NCI-H2029 treated with DMSO at 0.1 percent for 48 hours (cell line): ENCODE measurements at places on chromosomes 6 and 20.
A peak's percentile ranks its signal among the peaks of the same experiment; 100 is the strongest.

DNA sequence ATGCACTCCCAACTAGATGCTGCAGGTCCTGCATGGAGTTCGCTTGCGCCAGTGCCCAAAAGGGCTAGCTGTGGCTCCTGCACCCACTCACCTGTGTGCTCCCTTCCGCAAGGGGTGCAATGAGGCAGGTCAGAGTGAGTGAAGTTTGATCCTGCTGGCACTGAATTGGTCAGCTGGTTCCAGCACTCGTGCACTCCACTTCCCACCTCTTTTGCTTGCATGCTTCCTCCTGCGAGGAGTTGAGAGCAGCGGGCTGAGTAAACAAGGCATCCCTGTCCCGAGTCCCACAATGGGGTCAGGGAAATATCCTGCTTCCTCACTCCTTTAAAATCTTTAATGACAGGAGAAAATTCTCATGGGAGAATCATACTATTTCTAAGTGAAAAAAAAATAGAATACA lies 86.2 kb downstream of the LCA5 start:
- peak; percentile 3 for DNase-seq

GRCh38 chr20:63178446-63178820 lies 37.5 kb downstream of the YTHDF1 start:
- DNase-seq, result no peak

GRCh38 chr20:44326391-44327159 lies 10.3 kb upstream of the R3HDML start:
- no peak for DNase-seq

DNA sequence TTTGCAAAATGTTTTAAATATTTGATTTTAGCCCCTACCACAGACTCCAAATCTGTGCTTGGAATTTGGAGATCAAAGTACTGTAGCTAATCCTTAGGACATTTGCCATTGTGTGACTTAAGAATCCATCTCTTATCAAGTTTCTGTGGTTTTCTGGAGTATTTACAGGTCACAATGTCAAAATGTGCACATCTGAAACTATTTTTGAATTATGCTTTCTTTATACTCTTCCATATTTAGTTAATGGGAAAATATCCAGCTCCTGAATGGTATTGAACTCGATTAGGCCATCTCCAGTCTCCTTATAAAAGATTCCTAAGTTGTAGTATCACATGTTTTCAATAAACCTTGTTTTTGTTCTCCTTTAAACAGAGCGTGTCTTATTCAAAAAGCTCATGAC lies 162.5 kb downstream of the KHDC1L start:
- DNase-seq, result no peak

GRCh38 chr6:89144354-89144906 lies 1.4 kb upstream of the PM20D2 start:
- DNase-seq, result no peak

GRCh38 chr20:45322952-45323383 lies 14.9 kb upstream of the MATN4 start:
- DNase-seq, result peak; percentile 50

GRCh38 chr20:991850-992249 lies 10.3 kb downstream of the RSPO4 start:
- no peak for DNase-seq

- DNase-seq, result no peak
Measured at GRCh38 chr6:96522465-96523009, 931 bp downstream of the UFL1 start.

DNA sequence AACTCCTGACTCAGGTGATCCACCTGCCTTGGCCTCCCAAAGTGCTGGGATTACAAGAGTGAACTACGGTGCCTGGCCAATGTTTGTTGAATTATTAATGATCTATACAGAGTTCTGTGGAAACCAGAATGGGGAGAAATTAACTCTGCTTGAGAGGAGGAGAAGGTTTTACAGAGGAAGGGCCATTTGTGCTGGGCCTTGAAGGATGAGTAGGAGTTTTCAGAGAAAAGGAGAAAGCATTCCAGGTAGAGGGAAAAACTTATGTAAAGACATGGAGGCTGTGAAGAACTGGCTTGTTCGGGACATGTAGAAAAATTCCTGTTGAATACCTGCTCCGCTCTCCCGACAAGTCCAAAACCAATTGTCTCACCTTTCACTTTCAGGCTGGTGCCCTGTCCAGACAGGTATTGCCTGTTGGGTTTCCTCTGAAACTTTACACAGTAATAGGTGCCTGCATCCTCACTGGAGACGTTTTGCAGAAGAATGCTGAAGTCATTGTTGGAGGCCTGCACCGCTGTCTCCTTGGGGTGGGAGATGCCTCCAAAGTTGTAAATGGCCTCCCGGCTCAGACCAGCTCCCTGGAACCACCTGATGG lies 11.3 kb upstream of the NSFL1C start:
- no peak for DNase-seq

- no peak for DNase-seq
Measured at GRCh38 chr20:63093966-63094766, 87.4 kb upstream of the BHLHE23 start.
